ENCODE measurements at places on chromosomes 4 and X.

DNA sequence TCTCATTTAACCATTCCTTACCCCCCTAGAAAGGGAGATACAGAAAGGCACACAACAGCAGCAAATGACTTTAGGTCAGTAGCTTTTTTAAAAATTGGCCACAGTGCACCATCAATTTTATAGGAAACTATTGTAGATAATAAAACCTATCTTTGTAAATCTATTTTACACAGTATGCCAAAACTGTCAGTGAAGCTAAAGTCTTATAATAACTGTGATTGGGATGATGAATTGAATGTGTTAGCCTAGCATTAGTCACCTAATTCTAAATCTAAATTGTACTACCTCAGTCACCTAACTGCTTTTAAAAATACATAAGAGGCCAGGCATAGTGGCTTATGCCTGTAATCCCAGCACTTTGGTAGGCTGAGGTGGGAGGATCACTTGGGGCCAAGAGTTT, 44.2 kb downstream of the SH3RF1 start:
- no peak for DNase-seq

GRCh38 chr4:128288689-128289106, 1.1 kb upstream of the PGRMC2 start:
- peak; percentile 10 for DNase-seq

DNA sequence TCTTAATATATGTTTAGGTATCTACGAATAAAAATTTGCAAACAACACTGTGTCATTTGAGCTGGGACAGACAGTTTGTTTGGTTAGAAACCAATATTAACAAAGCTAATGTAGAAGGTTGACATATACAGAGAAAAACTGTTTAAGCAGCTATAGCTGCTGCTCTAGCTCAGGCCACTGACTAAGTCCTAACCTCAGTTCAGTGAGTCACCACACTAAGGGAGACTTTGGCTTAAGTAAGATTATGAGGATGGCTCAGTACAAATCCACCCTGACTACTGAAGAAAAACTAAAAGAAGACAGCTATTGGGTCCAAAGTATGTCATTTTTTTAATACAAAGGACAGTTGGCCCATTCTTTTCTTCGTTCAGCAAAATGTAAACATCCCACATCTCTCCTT, 717.3 kb upstream of the ACTRT1 start:
- no peak for DNase-seq

GRCh38 chr4:31455612-31456011, 735.4 kb downstream of the PCDH7 start:
- no peak for DNase-seq

GRCh38 chr4:150302553-150302952, 224.3 kb downstream of the DCLK2 start:
- DNase-seq = peak; percentile 30

- no peak for DNase-seq
Observed at GRCh38 chr4:2087170-2087569, 28.0 kb downstream of the NAT8L start.

DNA sequence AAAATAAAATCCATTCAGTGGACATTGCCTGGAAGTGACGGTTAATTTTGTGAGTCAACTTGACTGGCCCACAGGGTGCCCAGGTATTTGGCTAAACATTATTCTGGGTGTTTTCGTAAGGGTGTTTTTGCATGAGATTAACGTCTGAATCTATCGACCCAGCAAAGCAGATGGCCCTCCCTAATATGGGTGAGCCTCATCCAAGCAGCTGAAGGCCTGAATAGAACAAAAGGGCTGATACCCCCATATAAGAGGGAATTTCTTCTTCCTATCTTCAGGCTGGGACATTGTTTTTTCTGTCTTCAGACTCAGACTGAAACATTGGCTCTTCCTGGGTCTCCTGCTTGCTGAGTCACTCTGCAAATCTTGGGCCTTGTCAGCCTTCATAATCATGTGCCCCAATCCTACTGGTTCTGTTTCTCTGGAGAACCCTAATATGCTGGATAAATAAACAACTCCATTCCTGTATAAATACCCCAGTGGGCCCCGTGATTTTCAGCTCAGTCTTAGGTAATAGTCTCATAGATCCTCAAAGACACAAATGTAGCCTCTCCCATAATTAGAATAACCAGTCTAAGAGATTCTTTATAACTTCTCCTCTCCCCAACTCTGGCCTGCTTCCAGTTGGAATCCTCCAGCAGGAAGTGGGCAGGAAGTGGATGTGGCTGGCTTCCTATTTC, 33.1 kb upstream of the DDX3X start:
- no peak for DNase-seq

DNA sequence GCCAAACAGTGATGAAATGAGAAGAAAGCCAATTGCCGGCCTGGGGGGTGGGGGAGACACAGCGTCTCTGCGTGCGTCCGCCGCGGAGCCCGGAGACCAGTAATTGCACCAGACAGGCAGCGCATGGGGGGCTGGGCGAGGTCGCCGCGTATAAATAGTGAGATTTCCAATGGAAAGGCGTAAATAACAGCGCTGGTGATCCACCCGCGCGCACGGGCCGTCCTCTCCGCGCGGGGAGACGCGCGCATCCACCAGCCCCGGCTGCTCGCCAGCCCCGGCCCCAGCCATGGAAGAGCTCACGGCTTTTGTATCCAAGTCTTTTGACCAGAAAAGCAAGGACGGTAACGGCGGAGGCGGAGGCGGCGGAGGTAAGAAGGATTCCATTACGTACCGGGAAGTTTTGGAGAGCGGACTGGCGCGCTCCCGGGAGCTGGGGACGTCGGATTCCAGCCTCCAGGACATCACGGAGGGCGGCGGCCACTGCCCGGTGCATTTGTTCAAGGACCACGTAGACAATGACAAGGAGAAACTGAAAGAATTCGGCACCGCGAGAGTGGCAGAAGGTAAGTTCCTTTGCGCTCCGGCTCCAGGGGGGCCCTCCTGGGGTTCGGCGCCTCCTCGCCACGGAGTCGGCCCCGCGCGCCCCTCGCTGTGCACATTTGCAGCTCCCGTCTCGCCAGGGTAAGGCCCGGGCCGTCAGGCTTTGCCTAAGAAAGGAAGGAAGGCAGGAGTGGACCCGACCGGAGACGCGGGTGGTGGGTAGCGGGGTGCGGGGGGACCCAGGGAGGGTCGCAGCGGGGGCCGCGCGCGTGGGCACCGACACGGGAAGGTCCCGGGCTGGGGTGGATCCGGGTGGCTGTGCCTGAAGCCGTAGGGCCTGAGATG, at the start of gene SHOX:
SHOX (plus strand) TSS at position 180 of the 885 bp plus-strand sequence; CDS start at position 287, 107 bp downstream.
- DNase-seq = no peak

DNA sequence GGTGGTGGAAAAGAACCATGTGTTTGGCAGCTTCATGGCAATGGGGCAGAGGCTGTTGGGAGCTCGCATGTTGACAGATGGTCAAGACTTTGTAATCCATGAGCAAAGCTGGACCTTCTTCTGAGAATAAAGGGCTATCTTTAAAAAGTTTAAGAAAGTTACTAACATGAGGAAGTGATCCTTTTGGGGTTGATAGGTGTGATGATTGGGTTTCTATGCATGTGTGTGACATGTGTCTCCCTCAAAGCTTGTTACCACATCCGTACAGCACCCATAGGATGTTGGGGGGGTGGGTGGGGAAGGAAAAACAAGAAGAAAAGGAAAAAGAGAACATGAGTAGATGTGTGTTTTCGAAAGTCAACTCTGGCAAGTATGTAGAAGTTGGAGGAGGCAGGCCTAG, 123.0 kb upstream of the TLR3 start:
- no peak for DNase-seq

DNA sequence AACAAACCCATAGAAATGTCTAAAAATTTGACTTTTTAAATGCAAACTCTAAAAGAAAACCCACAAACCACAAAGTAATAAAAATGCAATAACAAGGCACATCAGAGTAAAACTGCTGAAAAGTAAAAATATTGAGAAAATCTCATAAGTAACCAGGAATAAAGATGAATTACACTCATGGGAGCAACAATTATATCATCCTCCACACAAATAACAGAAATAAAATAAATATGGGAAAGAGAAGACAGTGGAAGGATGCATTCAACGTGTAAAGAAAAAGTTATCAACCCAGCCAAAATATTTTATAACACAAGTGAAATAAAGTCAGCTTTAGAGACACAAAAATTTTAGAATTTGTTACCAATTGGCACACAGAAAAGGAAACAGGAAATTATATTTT, 1420.2 kb downstream of the PCDH18 start:
- no peak for DNase-seq

DNA sequence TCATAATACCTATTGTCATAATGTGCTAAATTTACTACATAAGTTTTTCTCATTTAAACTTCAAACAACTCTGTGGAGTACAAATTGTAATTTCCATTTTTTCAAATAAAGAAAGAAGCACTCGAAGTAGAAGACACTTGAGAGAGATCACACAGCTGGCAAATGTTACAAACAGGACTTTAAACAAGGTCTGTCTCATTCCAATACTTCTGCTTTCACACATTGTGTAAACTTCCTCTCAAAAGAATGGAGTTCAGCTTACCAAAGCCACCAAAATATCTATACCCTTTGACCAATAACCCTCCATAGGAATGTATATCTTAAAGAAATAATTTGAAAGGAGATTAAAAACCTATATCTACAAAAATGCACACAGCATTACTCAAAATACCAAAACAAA, 88.3 kb downstream of the OPHN1 start:
- DNase-seq = no peak

DNA sequence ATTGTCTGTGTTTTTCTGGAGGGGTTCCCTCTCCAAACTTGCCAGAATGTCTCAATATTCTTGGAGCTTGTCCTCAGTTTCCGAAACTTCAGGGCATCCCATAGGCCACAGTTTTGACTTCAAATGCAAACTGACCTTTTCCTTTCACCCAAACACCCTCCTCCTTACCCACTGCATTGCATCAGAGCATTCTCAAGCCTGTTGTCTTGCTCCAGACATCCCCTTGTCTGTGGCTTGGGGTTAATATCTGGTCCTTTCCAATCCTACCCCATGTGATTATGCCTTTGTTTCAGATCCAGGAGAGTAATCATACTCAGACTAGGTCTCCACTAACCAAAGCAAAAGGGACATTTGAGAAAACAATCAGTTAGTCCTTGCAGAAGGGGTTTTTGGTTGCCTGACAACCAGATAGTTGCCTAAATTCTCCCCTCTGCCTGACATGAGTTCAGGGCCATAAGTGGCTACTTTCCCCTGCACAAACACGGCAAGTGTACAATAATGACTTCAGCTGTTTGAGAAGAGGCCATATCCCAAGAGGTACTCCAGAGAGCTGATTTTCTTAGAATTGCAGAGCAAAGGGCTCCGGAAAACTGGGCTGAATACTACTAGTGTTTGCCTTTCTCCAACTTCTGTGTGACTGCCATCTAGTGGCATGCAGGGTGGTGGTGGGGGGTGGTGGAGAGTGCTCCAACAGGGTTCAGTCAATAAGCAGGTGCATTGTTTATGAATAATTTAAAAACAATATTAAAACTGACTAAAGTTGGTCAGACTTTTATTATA, 130.2 kb downstream of the CHRDL1 start:
- no peak for DNase-seq

DNA sequence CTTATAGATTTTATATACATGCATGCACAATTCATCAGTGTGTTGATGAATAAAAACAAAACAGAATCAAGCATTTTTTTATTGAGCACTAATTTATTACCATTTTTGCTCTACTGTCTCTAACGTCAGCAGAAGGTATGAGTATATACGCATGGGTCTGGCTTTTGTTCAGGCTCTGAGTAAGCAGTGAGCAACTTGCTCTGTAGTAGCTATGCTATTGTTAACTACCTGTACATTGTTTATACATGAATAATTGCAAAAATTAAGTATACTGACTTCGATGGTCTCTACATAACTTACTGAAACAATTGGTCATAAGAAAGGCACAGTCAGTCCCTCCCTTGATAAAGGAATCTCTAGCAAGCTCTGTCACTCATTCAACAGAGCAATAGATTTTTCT, 122.9 kb downstream of the RS1 start:
- no peak for DNase-seq

- no peak for DNase-seq
Observed at GRCh38 chr4:23741681-23742191, 148.1 kb downstream of the PPARGC1A start.

- DNase-seq = peak; percentile 59
Observed at GRCh38 chr4:7759216-7759615, 180.4 kb downstream of the AFAP1 start.

DNA sequence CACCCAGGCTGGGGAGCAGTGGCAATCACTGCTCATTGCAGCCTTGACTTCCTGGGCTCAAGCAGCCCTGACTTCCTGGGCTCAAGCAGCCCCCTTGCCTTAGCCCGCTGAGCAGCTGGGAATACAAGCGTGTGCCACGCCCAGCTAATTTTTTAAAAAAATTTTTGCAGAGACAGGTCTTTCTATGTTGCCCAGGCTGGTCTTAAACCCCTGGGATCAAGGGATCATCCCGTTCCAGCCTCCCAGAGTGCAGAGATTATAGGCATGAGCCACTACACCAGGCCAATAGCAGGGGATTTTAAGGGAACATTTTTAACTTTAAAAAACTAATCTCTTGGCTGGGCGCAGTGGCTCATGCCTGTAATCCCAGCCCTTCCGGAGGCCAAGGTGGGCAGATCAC, 5.3 kb upstream of the SLC34A2 start:
- no peak for DNase-seq

DNA sequence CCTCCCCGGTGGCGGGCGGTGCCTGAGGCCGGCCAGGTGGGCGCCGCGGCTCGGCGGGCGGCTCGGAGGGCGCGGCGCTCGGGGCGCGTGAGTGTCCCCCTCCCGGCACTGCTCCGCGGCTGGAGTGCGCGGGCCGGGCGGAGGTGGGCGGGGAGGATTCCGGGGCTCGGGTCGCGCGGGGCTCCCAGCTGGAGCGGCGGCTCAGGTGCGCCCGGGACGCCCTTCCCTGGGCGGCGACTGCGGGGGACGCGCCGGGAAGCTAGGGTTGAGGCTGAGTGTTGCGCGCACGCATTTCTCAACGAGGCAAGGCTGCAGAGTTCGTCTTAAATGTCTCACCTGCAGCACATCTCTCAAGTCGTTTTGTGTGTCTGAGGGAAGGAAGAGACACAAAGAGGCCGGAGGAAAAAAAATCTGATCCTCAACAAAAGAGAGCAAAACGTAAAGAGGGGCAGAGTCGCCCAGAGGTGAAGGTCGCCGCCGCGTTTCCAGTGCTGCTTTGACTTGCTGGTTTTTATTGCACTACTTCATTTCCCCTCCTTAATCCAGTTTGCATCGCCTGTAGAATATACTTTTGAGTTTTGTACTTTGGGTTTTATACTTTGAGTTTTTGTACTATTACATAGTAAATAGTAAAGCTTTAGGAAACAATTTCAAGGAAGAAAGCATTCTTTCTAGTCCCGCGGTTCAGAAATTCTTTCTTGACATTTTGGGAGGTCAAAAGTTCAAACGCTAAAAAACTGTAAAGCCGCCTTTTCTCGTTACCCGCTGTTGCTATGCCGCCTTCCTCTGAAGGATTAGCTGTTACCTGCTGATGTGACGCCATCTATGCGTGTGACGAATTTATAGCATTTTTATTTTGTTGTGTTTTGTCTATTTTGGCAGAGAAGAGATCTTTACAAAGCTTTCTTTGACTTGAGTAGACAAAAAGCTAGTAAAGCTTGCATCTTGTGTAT, 106.5 kb upstream of the STOX2 start:
- DNase-seq = no peak
